ENCODE measurements at places on chromosomes 5 and 9.

DNA sequence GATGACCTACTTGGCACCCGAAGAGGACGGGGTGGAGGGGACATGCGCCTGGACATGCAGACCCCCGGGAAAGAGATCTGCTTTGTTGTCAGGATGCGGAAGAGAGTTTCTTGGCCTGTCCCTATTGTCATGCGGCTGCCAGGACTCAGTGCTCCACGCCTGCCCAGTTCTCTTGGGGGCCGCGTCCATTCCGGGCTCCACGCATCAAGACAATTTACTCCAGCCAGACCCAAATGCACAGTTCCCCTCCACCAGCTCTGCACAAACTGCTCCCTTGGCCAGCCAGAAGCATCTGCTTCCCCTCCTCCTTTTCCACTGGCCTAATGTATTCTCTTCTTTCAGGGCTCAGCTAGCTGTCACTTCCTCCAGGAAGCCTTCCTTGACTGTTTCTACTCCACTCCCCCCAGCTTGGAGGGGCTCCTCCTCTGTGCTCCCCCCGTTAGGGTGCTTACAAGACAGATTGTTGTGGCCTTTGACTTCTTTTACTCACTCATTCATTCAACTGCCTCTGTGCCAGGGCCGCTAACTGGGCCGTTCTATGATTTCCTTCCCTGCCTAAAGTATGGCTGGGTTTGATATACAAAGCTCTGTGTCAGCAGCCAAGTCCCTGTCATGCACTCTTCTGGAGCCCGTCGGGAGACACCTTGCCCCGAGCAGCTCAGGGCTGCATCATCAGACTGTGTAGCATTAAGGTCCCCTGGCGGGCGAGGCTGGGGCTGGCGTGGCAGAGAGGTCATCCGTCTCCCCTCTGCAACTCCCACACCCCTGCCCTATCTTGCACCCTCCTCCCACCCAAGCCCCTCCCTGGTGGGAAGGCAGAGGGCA, 6.6 kb downstream of the FIBCD1 start:
- no peak for DNase-seq

DNA sequence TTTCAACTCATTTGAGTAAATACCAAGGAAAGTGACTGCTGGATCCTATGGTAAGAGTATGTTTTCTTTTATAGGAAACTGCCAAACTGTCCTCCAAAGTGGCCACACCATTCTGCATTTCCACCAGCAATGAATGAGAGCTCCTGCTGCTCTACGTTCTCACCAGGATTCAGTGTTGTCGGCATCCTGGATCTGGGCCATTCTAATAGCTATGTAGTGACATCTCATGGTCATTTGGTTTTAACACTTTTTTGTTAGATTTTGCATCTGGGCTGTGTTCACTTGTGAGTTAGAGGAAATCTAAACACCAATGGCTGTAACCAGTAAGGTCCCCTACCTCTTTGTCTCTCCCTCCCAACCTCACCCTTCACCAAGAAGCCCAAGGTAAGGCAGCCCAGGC, 115.9 kb downstream of the ATPSCKMT start:
- no peak for DNase-seq

GRCh38 chr9:108546215-108546614, 309.6 kb downstream of the ACTL7B start:
- DNase-seq, result no peak

DNA sequence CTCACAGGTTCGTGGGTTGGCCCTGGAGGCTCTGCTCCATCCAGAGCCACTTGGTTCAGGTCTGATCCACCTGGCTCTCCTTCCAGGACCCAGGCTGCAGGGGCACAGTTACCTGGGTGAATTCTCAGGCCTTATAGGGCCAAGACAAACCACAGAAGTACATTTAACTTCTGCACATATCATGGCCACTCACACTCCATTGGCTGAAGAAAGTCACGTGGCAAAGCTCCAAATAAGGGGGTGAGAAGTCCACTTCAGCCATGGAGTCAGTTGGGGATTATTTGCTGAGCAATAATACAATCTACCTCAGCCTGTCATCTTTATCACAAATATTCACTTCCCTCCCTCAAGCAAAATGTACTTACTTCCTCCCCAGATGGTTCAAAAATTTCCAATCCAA, 83.6 kb downstream of the MACROH2A1 start:
- DNase-seq, result no peak

- DNase-seq, result no peak
Observed at GRCh38 chr9:95741631-95742030, 133.9 kb upstream of the ERCC6L2 start.

- no peak for DNase-seq
Observed at GRCh38 chr9:75233011-75233410, 144.7 kb downstream of the OSTF1 start.

- no peak for DNase-seq
Observed at GRCh38 chr9:112080831-112081542, 94.1 kb downstream of the SUSD1 start.

DNA sequence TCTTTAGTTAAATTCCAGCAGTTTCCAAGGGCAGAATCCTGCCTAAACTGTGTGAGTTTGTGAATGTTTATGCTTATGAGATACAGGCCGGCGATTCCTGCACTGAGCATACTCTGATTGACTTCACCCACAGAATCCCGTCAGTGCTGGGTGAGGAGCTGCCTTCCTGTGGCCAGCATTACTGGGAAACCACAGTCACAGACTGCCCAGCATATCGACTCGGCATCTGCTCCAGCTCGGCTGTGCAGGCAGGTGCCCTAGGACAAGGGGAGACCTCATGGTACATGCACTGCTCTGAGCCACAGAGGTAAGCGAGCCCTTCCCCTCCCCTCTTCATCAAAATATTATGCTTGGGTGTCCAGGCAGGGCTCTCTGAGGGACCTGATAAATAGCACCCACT, 103.7 kb downstream of the CMYA5 start:
- no peak for DNase-seq

- DNase-seq, result no peak
Observed at GRCh38 chr9:72165821-72166547, 16.7 kb downstream of the GDA start.

Measured in nucleus accumbens (tissue), 56 donors.